ENCODE measurements at places on chromosomes 2 and 18.

DNA sequence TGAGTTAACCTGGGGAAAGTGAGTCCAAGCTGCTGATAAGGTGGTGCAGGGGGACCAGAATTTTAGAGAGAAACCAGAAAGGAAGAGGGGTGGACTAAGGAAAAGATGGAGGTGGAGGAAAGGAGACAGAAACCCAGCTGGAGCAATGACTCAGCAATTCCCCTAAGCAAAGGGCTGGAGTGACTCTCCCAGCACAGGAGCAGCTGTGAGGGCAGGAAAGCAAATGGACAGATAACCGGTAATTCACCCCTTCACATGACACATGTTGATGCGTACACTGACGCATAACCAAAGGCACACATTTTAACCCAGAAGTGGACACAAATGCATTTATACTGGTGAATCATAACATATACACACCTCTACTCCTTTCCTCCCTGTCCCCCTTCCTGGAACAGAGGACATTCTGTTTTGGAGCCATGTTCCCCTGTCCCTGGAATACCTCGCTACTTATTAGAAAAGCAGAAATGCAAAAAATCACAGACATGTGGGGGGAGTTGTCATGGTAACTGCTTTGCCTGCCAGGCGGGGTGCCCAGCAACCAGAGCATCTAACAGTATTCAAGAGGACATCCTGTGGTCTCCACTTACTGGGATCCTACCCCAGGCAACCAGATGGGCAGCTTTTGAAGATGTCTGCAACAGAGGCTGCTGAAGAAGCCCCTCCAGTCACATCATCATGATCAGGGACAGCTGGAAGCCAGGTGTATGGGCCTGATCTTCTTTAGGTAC is 4.7 kb downstream of the CDK5R2 start:
- DNase-seq, result no peak

GRCh38 chr2:122875091-122875865 is 1119.8 kb downstream of the TSN start:
- DNase-seq, result no peak

- no peak for DNase-seq
These were observed 665.0 kb upstream of the FANCL start for GRCh38 chr2:58906081-58906645.

GRCh38 chr2:52402128-52402527 is 1365.5 kb upstream of the CHAC2 start:
- DNase-seq, result no peak

- DNase-seq, result no peak
These were observed 51.0 kb upstream of the FAHD2A start for GRCh38 chr2:95351598-95351915.

DNA sequence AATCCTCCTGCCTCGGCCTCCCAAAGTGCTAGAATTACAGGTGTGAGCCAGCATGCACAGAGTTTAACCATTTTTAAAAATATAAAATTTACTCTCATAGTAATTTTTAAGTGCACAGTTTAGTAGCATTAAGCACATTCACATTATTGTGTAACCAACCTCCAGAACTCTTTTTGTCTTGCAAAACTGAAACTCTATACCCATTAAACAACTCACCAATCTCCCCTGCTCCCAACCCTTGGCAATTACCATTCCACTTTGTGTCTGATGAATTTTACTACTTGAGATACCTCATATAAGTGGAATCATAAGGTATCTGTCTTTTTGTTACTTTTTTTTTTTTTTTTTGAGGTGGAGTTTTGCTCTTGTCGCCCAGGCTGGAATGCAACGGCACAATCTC is 112.5 kb downstream of the BMPR2 start:
- DNase-seq, result no peak

DNA sequence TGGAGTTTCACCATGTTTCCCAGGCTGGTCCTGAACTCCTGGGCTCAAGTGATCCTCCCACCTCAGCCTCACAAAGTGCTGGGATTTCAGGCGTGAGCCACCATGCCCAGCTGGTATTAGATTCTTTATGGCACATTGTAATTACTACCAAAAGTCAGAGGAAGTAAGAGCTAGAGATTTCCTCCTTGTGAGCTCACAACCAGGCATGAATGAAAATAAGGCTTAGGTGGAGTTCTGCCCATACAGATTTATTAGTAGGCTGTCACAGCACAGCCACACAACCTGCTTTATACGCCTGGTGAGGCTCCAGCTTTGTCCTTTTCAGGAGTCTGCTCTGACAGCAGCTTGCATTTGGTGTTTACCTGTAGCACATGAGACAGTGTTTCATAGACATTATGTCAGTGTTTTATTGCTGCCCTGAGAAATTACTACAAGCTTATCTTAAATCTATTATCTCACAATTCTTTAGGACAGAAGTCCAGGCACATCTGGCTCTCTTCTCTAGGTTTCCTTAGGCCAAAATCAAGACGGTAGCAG is 156.6 kb downstream of the TANC1 start:
- DNase-seq, result no peak

GRCh38 chr2:160720098-160720497 is 226.5 kb upstream of the RBMS1 start:
- DNase-seq, result no peak

DNA sequence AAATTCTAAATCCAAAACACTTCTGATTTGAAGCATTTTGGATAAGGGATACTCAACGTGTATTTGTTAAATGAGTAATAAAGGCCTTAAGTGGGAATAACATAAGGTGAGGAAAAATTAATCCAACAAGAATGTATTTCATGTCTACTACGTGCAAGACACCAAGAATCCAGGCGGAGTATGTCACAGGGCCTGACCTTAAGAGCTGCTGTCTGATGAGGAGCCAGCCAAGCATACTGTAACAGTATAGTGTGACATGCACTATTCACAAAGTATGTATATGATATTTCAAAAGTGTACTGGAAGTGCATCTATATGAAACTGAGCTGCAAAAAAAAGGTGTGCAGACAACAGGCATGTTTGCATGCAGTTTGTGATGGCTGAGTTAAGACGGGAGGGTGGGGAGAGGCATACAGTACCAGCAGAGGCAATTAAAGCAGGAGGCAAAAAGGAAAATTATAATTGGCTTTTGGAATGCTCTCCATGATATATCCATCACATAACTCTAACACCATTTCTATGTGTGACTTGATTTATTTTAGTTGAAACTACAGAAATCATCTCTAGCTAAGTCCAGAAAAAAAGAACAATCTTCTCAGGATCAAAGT is 18.2 kb downstream of the IWS1 start:
- no peak for DNase-seq

DNA sequence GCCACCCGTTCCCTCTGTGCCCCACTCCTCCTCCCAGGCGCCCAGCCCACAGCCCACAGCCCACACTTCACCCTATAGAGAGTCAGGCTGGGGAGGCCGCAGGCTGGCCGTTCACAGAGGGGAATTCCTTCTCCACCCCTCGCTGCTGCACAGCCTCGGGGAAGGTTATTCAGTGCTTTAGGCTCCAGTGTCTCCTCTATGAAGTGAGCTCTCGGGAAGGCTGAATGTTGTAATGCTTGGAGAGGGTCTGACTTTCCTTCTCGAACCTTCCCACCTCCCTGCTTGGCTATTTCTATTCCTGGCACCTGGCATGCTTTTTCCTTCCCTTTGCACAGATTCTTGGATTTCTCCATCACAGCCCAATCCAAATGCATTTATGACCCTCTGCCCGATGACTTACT is 62.5 kb upstream of the SMAD7 start:
- no peak for DNase-seq

All from stimulated activated CD4-positive, alpha-beta T cell treated with anti-CD3 and anti-CD28 coated beads, Interleukin-2, amount 100 ng/mL, for 4 hours (primary cell).